ENCODE measurements at places on chromosomes 1 and 21.

DNA sequence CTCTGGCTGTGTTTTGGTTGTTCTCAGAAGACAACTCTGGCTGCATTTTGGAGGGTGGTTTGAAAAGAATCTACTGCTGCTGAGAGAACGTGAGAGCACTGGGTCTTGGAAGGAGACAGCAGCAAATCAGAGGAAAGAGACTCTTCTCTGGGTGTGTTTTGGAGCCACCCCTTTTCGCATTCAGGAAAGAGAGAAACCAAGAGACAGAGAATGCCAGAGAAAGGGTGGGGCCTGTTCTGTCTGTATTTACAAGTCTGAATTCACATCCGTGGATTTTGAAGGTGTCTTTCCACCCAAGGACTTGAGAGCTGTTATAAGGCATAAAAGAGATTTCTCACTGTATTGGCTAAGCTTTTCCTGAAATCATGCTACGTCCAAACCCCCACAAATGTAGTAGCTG is 187.2 kb downstream of the C1orf94 start:
- no peak for DNase-seq

- DNase-seq: no peak
Observed at GRCh38 chr1:66300972-66301451, 232.9 kb upstream of the SGIP1 start.

DNA sequence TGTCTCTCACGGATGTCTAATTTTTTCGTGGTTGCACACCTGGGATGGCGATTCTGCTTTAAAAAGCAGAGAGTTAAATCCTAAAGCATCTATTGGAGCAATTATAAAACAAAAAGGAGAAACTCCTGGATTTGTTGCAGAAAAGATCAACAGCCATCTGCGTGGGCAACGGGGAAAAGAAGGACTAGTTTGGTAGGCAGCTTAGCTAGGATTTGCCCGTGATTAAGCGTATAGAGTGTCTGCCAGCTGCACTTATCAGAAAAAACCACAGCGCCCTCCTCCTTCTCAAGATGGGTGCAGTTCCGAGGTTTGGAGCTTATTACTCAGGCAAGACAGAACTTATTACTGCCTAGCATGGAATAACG is 526 bp upstream of the SLC25A24 start:
- peak; percentile 34 for DNase-seq

- no peak for DNase-seq
Observed at GRCh38 chr1:195754874-195755273, 853.4 kb downstream of the KCNT2 start.

DNA sequence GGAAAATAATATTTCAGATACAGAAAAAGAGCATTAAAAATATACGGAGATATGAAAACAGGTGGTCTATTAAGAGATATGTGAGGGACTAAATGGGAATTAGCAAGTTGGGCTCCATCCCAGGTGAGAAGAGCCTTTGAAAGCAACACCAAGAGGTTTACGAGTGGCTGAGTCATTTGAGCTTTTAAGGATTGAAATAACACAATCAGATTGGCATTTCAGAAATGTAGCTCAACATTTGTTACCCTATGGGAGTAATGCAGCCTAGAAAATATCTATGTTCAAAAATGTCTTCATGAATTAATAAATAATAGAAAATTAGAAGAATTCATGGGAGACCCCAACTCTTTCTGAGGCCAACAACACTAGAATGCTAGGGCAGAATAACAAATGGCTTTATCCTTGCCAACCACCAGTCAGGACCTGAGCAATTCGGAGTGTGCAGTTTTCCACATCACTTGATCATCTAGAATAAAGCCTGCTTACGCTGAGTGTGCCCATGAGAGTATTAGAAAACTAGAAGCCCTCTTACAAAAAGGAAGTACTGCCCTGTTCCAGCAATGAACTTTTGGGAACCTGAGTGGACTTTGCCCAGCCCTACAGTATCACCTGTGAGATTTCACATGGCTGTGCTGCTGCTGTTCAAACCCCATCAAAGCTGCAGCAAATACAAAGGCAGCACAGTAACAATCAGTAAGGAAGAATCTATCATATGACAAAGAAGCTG is 538.0 kb upstream of the CAMK1G start:
- no peak for DNase-seq

DNA sequence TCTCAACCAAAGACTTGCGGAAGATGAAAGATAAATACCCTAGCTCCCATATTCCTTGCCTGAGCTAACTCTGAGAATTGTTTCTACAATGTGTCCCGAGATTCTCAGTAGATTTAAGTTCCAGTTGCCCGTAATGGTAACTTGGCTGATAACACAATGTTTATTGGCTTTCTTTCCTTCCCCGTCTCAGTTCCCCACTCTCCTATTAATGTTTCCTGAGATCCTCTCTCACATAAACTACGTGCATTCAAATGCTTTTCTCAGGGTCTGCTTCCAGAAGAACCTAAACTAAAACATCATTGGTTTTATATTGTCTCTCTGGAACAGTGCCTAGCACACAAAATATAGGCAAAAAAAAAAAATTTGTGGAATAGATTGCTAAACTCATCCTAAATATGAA is 794.2 kb upstream of the ADGRL2 start:
- DNase-seq: no peak

DNA sequence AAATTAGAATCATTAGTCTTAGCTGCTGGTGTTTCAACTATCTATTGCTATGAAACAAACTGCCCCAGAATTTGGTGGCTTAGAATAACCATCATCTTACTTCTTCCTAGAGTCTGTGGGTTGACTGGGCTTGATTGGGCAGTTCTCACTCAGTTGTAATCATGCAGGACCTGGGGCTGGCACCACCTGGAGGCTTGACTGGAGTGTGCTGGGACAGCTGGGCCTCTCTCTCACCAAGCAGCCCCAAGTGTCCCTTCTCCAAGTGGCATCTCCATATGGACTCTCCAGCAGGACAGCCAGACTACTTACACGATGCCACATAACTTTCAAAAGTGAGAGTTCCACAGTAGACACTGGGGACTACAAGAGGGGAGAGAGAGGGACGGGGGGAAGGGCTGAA is 140.3 kb upstream of the ATP1B1 start:
- DNase-seq: no peak

DNA sequence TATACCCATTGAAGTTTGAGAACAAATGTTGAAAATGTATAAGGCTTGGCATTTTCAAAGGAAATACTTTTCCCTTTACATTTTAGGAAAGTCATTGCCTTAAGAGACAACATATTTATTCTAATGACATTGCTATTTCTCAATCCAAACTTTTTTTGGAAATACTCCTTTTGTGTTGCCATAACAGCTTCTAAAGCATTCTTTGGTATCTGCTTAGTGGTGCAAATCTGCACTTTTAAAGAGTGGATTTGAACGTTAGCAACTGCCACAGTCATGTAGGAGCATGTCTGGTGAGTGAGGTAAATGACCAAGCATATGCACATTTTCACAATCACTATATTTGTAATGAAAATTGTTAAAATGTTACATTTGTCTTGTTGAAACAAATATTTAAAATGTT is 124.4 kb upstream of the GORAB start:
- DNase-seq: no peak

- DNase-seq: no peak
Observed at GRCh38 chr1:193260896-193261295, 74.5 kb upstream of the B3GALT2 start.

DNA sequence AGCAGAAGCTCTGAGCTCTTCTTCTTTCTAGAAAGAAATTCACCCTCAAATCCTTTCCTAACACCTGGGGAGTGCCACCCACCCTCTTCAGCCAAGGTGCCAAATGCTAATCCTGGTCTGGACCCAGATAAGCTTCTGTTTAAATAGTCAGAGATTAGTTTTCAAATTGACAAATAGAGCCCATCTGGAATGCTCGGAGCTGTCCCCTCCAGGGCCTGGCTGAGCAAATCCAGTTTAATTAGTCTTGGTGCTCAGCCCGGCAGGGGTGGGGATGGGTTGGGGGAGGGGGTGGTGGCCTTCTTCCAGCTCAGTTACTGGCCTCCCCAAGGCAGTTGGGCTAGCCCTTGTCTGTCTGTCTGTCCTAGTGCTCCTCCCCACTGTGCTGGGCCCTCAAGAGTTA is 269.5 kb downstream of the GRIK3 start:
- DNase-seq: no peak

DNA sequence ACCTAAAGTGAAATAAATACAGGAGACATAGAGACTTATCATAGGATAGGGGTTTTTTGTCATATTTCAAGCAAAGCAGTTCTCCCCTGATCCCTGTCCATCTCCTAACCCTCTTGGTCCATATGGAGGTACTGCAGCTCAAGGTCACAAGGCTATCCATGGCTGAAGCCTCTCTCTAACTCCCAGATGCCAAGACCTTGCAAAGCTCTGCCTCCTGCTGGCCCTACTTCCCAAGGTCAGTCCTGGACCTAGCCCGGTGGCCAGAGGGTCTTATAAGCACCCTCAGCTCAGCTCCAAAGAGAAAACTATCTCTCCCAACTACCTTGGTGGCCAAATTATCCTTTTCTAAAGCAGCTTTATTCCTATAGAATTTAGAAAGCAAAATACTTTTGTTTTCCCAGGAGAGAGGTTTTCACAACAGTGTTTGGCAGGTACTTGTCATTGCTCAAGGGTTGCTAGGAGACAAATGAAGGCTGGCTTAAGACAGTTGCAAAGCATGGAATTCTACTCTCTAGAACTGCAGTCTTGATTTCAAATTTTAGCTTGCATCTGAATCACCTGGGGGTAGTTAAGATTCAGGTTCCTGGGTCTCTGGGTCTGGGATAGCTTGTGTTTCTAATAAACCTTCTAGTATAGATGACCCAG is 121.5 kb downstream of the XCL2 start:
- DNase-seq: no peak

- DNase-seq: peak; percentile 35
Observed at GRCh38 chr1:1777950-1778662, at the start of gene NADK. TSS of gene NADK (minus strand) at chr1:1778470. CDS start at chr1:1765406, 13,064 bp downstream.

DNA sequence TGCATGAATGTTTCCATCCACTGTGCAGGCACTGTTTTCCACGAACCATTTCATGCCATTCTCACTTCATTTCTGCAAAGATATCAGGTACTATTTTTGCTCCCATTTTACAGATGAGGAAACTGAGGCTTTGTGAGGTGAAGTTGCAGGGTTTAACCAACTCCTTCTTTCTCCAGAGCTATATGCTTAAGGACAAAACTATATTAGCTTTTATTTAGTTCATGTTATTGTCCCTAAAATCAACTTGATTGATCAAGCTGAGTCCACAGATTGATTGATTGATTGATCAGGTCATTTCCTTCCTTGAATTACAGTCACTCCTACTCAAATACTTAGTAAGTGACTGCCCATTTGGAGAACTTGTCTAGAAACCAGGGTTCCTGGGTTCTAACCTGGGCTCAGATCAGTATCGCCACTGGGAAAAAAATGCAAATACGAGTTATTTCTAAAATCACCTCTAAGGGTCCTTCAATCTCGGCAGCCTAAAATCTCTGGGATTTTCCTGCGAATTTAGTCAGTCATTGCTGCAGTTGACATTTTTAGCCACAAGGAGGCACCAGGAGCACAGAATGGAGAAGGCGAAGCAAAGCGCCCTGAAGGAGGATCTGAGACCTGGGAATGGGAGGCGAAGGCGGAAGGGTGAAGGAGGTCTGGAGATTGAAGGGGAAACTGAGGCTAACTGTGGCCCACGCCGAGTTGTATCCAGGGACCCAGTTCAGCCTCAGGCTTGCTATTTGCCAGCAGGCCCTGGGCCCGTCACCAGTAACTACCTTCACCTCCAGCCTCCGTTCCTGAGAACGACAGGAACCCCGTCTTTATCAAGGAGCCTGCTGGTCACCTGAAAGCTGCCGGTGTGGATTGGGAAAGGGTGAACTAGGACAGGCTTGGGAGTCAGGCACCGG is 14.3 kb upstream of the MUL1 start:
- peak; percentile 30 for DNase-seq

DNA sequence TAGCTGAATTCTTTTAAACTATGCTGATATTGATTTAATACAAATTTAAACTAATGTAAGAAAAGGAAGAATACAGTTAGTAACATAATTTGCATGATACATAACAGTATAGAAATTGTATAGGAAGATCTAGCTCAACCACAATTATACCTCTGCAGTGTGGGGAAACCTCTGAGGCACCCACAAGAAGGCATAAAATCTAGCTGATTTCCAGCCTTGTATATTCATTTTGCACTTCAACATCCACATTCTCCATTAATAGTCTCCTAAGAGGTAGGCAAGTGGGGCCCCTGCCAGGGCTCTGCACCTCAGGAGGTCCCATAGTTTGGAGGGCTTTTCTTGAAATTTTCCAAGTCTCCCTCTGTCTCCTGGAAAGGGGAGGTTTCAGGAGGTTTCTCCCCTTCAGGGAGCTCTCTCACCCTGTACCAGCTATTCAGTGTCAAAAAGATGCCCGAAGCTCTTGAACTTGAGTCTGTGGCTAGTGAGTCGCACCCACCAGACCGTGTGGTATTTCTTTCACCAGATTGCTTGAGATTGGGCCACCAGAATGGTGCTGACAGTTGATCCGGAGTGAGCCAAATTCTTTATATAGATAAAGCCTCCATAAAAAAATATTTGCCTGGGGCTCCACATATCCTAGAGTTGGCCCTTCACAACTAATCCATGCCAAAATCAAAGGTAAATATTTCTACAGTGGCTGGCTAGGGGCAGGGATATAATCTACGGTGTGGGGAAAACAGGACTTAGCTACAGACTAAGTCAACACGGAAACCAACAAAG is 108.2 kb downstream of the TIAM1 start:
- no peak for DNase-seq

GRCh38 chr1:33435096-33435820 is 4.4 kb upstream of the PHC2 start:
- DNase-seq: no peak

GRCh38 chr1:82722608-82723007 is 921.9 kb downstream of the ADGRL2 start:
- no peak for DNase-seq

Measured in stimulated activated CD4-positive, alpha-beta T cell treated with anti-CD3 and anti-CD28 coated beads, TNF-alpha, amount 100 ng/mL, for 48 hours (primary cell).